ENCODE measurements at places on chromosomes 6 and 20.

DNA sequence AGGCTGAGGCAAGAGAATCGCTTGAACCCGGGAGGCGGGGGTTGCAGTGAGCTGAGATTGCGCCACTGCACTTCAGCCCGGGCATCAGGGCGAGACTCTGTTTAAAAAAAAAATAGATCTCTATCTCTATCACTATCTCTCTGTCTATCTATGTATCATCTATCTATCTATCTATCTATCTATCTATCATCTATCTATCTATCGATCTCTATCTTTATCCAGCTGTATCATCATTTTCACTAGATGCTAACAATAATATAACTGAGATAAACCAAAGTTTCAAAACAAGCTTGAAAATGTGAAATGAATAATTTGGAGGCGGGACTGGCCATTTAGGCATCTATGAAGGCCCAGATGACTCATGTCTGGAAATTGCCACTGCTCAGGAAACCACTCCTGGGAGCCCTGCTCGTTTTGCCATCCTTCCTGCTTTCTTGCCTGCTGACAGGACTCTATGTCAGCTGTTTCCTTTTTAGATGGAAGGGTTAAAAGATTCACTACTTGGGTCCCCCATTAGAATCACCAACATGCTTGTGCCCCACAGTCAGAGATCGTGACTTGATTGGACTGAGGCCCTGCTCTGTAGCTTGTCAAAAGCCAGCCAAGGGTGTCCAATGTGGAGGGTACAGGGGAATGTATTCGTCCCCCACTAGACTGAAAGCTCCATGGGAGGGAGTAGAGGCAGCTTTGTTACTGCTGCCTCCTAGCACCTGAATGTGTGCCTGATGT, 61.7 kb downstream of the UTRN start:
- DNase-seq, result no peak

- DNase-seq, result no peak
Observed at GRCh38 chr6:43311666-43312065, 3.0 kb upstream of the CRIP3 start.

DNA sequence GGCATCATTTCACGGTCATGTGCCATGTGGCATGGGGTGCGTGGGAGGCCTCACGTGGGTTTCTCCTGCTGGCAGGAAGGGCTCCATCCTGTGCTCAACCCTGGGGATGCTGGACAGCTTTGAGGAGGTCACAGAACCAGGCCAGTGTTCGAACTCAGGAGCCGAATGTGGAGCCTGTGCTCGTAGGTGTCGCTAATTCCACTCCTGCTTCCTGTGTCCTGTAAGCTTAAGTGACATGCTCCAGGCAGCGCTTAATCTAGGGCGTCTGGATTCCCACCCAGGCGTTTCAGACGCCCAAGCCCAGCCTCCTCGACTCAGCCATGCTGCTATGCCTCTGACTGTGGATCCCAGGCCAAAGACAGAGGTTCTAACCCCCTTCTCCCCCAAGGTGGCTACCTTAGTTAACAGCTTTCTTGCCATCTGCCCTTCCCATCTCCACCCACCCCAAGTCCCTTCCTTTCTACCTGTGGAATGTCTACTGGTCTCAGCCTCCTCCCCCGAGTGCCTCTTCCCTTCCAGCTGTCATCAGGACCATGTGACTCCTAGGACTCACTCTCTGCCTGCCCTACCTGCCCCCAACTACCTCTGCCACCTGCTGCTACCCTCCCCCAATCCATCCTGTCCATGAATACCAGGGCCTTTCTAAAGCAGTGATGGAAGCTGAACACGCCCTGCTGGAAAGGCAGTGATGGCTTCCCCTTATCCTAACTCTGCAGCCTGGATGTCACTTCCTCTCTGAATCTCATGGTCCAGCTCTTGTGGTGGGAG, 255.1 kb downstream of the CDH26 start:
- DNase-seq, result no peak

- no peak for DNase-seq
Observed at GRCh38 chr6:125526007-125526720, 223.3 kb upstream of the HEY2 start.

DNA sequence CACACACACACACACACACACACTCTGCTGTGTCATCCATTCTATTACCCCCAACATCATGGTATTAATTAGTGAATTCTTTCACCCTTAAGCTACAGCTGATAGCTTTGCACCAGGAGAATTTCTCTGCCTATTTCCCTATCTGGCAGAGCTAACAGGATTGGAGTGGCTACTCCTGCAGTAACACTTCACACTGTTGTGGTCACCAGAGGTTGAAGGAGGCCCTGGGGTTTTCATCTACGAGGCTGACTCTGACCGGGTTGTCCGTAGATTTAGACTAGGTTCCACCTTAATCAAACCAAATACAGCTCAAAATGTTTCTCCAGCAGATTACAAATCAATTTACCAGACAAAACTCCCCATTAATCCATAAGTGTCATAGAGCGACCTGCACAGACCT, 69.2 kb upstream of the RIPOR2 start:
- peak; percentile 32 for DNase-seq

DNA sequence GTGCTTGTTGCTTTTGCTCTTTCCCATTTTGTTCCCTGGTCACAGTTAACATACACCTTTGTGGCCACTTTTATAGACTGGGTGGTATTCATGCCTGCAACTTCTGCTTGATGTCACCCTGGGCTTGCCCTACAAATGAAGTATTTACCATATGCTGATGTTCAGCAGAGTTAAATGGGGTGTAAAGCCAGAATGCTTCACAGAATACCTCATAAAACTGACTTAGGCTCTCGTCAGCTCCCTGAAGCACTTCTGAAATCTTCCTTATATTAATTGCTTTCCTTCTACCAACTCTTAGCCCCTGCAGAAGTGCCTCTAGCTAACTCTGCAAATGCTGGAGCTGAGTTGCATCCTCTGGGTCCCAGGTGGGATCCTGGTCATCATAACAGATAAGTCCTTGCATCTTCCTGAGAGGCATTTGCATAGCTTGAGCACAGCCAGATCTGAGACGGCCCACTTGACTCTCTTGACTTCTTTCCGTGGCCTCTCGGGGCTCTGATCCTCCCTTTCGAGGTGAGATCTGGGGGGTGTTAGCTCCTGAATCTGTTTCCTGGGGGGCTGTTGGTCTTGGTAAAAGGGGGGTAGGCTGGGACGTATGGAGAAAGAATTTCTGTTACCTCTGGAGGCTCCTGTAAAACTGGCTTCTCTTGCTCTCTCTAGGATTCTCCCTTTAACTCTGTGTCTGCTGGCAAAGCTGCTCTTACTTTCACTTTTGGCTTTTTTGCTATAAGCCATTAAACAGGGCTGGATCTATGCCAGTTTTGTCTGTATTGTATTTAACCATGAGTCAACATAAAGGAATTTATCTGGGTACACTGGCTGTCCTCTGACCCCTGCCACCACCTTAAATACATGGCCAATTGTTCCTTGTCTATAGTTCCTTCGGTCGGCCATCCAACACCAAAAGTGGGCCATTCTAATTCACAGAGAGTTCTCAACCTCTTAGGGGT, 223.0 kb upstream of the SYNCRIP start:
- peak; percentile 39 for DNase-seq

DNA sequence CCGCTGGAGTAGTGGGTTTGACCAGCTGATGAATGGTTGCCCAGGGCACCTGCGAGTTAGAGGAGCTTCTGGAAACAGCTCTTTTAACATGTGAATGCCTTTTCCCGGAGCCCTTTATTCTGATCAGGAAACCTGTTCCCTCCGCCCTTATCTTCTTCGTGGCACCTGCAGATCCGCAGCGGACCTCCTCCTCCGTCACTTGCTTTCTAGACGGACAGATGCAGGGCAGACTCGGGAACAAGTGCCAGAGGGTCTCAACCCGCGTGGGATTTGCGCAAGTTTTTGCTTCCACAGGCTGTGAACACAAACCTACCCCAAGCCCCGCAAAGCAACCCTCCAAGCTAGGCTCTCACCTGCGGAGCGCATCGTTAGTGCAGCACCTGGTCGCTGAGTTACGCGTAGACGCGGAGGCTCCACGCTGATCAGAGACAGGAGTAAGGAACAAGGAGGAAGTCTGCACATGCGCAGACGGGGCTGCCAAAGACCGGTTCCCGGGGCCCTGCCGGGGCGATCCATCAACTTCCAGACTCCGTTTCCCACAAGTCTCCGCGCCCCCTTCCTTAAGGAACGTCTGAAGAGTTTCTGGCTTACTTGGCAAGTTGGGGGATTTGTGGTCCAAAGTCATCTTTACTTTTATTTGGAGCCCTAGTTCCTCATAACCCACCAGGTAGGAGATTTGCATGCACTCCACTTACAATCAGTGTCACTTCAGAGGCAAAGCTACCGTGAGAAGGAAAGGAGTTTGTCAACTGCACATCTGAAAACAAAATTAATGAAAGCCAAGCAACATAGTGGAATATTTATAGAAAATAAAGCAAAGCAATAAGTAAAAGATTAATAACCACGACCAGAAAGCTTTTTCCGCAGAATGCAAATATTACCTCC, 52.7 kb upstream of the ELMO2 start:
- DNase-seq, result peak; percentile 68

DNA sequence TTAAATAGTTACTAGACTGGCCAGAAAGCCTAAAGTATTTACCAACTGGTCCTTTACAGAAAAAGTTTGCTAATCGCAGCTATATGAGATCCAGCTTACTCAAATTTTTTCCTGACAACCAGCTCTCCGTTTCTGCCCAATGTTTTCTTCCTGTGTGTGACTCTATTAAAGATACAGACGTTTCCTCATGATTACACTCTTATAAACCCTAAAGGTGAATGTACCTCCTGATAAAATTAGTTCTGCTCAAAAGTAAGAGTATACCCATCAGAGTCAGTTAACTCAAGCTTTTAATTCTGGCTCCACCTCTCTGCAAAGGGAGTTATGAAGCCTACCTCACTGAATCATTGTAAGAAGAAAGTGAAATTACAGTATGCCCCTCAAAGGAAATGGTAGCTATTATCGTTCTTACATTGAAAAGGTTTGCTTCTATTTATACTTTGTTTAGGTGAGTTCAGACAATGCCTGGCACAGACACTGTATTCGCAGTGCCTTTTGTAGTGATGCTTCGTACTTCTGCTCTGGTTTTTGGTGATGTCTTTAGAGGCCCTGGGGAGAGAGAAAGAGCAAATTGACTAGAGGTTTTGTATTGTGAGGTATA, 10.2 kb upstream of the MROH8 start:
- DNase-seq, result no peak

DNA sequence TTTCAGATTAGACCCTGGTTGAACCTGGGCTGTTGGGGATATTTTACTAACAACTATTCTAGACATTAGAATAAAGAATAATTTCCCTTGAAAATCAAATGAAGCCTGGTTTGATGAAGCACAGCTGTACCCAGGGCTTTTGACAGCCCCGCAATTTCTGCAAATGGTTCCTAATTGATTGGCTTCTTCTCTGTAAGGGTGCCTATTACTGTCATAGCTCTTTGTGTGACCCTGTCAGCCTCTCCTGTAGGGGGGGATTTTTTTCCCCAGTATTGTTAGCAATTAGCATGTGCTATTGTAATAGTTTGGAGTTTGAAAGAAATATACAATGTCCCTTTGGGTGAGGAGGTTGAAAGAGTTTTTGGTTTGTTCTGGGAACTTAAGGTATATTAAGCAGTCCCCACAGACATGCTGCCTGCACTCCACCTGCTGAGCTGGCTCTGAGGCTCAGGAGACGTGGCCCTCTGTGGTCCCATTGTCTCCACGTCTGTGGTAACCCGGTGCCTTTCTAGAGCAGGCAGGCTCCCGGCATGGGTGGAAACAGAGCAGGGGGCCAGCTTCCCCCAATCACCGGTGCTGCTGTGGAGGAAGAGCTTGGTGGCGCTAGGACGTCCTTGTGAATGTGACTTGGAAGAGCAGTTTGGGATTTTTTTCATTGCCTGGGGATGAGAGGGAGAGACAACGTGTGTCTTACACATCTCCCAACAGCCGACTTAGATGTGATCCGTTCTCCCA, 47.3 kb upstream of the CLDN20 start:
- no peak for DNase-seq

- DNase-seq, result no peak
Observed at GRCh38 chr6:44038543-44039065, 88.6 kb downstream of the MRPL14 start.

GRCh38 chr20:34365765-34366213, 2.7 kb downstream of the ITCH start:
- DNase-seq, result no peak

- DNase-seq, result peak; percentile 77
Observed at GRCh38 chr20:36861875-36862801, 13.8 kb upstream of the TLDC2 start.

- DNase-seq, result no peak
Observed at GRCh38 chr6:164258421-164258820, 843.9 kb downstream of the QKI start.
